ENCODE measurements at places on chromosomes 6 and 20. TPM values are rescaled to one million over a fixed set of nuclear protein-coding genes. Genes with fewer than 3 reads are reported as not detected.

EPB41L1 gene
- total RNA-seq, result 0.23 TPM

CALHM6 gene
- total RNA-seq, result 29.2 TPM

SLC22A2 gene
- total RNA-seq, result not detected

CNR1 gene
- total RNA-seq, result not detected

MEA1 gene
- 89.3 TPM for total RNA-seq

POU5F1 gene
- not detected for total RNA-seq

DCDC2 gene
- total RNA-seq, result not detected

SLC17A2 gene
- 0.10 TPM for total RNA-seq

RNF144B gene
- total RNA-seq, result 0.86 TPM

SIRPB2 gene
- total RNA-seq, result not detected

SNAP91 gene
- total RNA-seq, result not detected

EDN1 gene
- 0.36 TPM for total RNA-seq

TFAP2B gene
- not detected for total RNA-seq

HIVEP2 gene
- total RNA-seq, result 38.4 TPM

TRIM15 gene
- total RNA-seq, result 0.59 TPM

TSPO2 gene
- not detected for total RNA-seq

HCRTR2 gene
- not detected for total RNA-seq

SPATS1 gene
- total RNA-seq, result not detected

EFCAB8 gene
- total RNA-seq, result 0.39 TPM

FAXC gene
- total RNA-seq, result not detected

LTB gene
- total RNA-seq, result 270 TPM

ABHD16B gene
- total RNA-seq, result not detected

RNF8 gene
- total RNA-seq, result 30.0 TPM

RAET1E gene
- total RNA-seq, result not detected

MLN gene
- not detected for total RNA-seq

RBBP8NL gene
- total RNA-seq, result not detected

ARFGEF3 gene
- 0.22 TPM for total RNA-seq

MICB gene
- 36.1 TPM for total RNA-seq

PNPLA1 gene
- not detected for total RNA-seq
